ENCODE measurements at places on chromosomes 4 and X.

- DNase-seq = no peak
These were observed 22.6 kb upstream of the PHF8 start for GRCh38 chrX:54066841-54067240.

GRCh38 chr4:15188605-15189539 is 186.6 kb downstream of the CPEB2 start:
- DNase-seq = no peak

- DNase-seq = no peak
These were observed 24.2 kb downstream of the SULT1E1 start for GRCh38 chr4:69835766-69836165.

GRCh38 chrX:53716328-53717088 is 30.0 kb upstream of the HUWE1 start:
- DNase-seq = no peak

- DNase-seq = peak; percentile 6
These were observed 124.9 kb downstream of the IQCM start for GRCh38 chr4:149690726-149691125.

DNA sequence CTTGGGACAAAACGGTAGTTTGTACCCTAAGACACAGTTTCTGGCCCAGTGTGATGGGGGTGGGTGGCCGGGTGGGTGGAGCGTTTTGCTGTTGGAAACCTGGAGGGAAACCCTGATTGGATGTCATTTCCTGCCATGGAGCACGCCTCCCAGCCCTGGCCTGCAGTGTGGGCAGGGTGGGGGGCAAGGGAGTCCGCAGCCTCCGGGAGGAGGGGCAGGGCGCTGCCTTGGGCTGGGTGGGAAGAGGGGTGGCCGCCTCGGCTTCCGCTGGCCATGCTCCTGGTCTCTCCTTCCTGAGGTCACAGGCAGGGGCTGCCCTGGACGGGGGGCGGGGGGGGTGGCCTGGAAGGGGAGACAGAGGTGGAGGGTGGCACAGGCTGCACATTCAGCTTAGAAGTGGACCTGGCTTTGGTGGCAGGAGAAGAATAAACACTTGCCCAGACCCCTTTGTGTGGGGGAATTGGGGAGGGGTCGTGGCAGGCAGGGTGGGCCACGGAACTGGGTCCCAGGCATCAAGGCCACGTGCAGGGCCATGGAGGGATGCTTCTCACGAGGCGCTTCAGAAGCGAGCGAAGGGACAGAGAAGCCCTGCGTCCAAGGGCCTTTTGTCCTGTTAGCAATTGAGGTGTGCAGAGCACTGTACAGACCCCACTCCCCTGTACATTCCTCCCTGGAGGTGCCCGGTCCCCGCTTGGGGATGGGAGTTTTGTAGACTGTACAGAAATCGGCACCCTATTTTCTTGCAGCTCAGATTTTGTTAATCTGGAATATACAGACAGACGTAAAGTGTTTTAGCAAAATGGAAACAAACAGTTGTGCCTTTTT is 6.2 kb downstream of the NAT8L start:
- no peak for DNase-seq

GRCh38 chrX:21700967-21701366 is 42.8 kb upstream of the KLHL34 start:
- no peak for DNase-seq

- DNase-seq = no peak
These were observed 38.4 kb upstream of the ARSD start for GRCh38 chrX:2967584-2967983.

GRCh38 chr4:3773552-3774001 is 7.4 kb downstream of the ADRA2C start:
- no peak for DNase-seq

DNA sequence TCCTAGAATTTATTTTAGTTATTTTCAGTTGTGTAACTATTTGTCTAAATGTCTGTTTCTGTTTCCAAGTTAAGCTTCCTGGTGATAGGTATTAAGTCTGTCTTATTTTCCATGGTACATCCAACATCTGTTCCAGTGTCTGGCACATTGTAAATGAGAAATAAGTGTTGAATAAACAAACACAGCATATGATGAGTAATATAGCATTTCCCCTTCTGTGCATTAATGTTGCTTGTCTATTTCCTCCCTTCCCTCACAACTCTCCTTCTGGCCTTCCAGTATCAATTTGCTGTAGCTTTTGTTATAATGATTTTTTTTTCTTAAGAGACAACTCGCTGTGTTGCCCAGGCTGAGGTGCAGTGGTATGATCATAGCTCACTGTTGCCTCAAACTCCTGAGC is 36.1 kb downstream of the COPS4 start:
- no peak for DNase-seq
